ENCODE measurements at places on chromosomes 1 and 21.

- DNase-seq: no peak
These were observed 16.9 kb downstream of the CTH start for GRCh38 chr1:70427976-70428375.

DNA sequence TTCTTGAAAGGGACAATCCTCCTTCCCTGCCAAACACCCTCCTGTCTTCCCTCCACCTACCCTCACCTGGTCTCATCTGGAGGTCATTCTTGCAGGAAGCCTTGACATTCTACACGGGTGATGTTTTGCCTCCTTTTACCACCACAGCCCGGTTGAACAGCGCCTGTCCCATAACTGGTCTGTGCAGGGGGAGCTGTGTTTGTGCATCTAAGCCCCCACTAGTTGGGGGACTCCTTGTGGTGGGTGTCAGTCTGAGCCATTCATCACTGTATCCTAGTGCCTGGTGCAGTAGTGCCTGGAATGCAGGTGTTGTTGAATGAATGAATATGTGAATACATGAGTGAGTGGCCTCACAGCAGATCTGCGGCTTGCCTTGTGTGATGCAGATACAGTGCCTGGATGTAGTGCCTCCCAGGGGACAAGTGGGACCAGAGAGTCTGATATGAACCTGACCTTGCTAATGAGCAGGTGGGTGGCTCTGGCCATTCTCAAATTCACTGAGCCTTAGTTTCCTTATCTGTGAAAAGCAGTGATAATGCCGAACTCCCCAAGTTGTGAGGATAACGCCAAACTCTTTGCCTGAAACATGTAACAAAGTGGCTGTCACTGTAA lies 79.8 kb downstream of the OMA1 start:
- DNase-seq: no peak

GRCh38 chr1:77876884-77877283 lies 11.5 kb upstream of the NEXN start:
- no peak for DNase-seq

DNA sequence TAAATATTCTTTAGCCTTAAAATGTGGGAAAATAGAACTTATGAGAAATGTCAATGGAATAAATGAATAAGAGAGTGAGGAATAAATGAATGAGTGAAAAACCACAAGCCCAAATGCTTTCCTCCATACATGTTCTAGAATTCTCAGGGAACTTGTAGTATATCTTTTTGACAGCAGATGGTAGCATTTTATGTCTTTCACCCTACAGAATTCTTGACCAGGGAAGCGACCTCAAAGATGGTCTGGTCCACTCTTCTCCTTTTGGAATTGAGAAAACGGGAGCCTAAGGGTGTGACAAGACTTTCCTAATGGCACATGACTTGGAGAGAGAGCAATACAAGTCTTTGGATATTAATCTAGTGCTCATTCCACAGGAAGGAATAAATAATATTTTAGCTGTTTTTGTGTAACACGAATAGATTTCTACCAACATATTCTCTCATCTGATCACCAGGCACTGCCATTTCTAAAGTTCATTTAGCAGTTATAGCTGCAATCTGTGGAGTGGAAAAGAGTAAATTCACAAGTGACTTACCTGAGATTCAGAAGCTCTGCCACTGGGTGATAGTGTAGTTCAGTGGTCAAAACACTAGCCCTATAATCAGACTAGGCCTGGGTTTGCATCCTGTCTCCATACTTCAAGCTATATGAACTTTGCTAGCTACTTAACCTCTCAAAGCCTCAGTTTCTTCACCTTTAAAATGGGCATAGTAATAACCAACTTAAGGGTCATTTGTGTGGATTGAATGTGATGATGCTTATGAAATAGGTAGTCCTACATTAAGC lies 15.0 kb upstream of the F5 start:
- DNase-seq: no peak

DNA sequence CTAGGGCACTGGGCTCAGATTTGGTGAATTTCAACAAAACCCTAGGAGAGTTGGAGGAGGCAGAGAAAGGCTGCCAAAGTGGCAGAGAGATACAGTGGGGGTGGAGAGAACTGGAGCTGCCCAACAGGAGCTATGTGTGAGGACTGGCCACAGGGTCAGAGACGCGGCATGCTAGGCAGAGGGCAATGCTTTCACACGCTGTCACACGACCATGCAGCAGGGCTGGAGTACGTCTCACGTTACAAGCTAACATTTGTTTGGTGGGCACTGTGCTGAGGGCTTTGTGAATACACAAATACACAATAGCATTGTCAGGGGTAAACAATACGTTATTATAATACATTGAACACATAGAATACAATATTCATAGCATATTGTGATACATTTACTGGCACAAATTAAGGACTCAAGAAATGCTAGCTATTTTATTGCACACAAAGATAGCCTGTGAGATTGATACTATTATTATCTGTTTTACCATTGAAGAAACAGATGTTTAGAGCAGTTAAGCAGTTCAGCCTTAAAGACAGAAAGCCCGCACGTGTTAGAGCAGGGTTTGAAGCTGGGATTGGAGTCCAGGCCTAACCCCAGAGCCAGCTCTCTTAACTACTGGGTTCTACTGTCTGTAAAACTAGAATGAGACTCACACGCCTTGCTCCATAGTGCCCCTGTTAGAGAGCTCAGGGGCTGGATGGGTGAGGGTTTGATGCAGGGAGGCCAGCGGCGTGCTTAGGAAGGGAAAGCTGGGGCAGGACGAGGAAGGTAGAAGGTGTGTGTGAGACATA lies 4.5 kb downstream of the RAB7B start:
- DNase-seq: no peak

GRCh38 chr1:18723701-18724411 lies 93.2 kb downstream of the PAX7 start:
- no peak for DNase-seq

DNA sequence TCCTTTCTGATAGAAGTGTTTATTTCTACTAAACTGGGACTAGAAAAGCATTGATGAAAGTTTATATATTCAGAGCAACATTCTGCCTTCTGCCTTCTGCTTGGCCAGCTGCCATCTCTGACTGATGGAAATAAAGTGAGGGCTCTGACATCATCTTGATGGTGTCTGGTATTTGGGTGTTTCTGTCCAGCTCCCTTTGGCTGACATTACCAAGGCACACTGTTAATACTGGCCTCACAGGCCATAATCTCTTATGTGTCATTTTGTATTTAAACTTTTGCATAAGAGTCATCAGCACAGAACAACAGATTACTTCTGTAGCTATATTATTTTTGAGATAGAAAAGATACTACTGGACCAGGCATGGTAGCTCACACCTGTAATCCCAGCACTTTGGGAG lies 216.9 kb downstream of the RYR2 start:
- DNase-seq: no peak

DNA sequence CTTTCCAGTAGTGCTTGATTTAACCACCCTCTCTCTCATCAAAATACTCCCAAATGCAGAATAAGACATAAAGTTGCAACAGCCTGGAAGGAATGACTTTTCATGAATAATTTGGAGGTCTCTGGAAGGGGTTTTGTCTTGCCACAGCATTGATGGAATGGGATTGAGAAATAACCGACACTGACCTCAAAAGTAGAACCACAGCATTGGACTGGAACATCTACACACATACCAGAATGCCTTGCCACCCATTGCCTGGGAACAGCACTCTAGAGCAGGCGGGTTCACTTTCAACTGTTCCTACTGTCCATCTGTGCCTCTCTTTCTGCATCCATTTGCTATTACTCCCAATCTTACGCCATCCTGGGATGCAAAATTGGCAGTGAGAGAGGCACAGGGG lies 149.1 kb upstream of the USP24 start:
- no peak for DNase-seq

- no peak for DNase-seq
These were observed at the start of gene KRTAP21-3 for GRCh38 chr21:30718239-30718909. TSS of gene KRTAP21-3 (minus strand) at chr21:30718777. CDS start at chr21:30718759, 18 bp downstream.

GRCh38 chr1:190373705-190374336 lies 103.8 kb downstream of the BRINP3 start:
- no peak for DNase-seq
